Activated CD8-positive, alpha-beta memory T cell treated with anti-CD3 and anti-CD28 coated beads, Interleukin-2, amount 50 U/mL, for 4 hours (primary cell): ENCODE measurements at places on chromosomes 2 and 18.

DNA sequence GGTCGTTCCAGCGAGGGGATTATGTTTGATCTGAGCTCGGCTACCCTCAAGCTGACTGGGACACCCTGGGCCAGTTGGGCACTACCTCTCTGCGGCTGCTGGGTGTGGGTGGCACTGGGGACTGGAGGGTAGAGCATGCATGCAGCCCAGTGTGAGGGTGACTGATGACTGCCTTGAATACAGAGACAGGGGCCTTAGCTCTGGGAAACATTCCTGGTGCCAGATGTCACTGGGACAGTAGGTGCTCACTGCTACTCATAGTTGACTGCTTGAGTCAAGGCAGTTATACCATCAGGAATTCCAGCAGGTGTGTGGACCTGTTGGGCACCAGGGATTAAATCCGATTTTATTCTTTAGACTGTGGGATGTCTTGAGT is 33.6 kb upstream of the ATP6V1B1 start:
- DNase-seq, result no peak

- DNase-seq, result no peak
These were observed 8.9 kb upstream of the MYCN start for GRCh38 chr2:15931319-15931890.

DNA sequence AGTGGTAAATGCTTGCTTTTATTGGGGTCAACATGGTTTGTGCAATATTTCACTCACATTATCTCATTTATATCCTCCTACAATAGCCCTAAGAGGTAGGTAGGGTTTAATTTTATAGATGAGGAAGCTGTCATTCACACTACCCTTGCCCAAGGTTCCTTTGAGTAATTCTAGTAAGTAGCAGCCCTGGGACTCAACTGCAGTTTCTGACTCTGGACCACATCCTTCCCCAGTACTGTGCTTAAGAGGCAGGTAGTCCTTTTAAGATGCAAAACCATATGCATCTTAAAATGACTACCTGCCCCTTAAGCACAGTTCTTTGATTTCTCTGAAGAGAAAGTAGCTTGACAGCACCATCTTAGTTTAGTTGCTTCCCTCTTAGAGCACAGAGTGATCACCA is 15.7 kb upstream of the NT5C1B start:
- DNase-seq, result no peak

DNA sequence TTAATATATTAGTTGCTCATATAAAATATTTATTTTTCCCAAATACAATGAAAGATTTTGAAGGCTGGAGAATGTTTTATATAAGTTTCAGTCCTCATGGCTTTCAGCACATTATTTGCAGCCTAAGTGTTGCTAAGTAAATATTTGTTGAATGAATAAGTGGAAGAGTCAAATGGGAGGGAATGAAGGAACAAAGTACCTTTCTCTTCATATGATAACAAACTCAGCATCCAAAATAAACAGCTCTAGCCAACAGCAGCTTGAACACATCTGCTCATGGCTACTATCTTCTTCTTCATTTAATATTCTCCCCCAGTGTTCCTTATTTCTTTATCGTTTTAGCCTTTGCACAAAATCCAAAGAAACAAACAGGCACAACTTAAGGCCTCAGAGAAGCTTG is 385.2 kb upstream of the PIK3C3 start:
- no peak for DNase-seq

GRCh38 chr2:74249406-74250122 is 51.1 kb downstream of the MTHFD2 start:
- no peak for DNase-seq

DNA sequence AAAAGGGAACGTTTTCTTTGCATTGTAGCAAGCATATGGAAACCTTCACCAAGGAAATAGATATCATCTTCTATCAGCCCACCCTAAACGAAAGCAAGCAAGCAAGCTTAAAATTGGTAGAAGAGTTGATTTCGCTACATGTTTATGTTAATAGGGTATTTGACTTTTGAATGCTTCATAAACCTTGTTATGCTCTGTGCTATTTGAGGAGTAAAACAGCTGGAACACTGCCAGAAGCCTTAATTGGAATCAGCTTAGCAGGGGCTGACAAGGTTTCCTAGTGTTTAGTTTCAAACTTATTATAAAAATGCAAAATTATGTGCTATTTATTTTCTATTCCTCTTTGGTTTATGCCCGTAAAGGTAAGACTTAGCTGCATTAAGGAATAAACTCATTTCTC is 70.6 kb upstream of the LINC00305 start:
- no peak for DNase-seq

DNA sequence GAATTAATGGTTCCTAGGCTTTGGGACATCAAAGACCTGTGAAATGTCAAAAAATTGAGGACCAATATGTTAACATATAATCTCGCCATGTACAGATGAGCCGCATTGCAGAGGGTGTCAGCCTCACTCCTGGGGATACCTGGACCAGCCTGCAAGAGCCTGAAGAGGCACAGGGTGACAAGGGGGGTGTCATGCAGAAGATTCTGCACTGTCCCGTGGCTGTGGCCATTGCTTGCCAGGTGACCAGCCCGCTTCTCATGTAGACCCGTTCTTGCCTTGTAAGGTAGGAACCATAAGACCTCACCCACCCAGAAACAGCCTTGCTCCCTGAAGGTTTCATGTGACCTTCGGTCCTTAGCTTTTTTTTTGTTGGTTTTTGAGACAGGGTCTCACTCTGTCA is 37.5 kb downstream of the TMEM37 start:
- no peak for DNase-seq

DNA sequence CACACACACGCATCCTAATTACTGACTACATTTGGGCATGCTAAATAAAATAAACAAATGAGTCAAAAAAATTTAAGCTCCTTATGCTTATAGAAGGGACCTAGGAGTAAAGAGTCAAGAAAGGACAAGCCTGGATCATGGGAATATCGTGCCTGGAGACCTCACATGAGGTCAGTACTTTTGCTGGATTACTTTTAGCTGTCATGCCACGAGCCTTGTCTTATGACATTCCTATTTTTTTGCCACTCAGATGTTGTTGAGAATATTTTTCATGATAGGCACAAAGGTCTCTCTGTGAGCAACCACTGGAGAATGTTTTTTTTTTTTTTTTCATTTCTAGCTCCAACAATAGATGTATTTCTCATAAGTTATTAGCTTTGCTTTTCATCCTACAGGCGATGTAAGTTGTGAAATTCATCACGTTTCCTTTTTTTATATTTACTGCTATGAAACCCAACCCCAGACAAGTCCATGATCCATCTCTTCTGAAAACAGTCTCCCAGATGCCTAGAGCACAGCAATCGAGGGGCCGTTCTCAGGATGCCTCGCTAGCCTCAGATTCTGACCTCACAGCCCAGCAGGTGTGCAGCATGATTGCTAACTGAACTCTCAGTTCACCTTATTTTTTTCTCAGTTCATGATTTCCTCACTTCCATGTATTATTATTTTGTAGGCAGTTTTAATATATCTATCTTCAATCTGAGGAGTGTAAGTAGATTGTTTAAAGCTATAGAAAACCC is 464.5 kb downstream of the IRS1 start:
- no peak for DNase-seq

GRCh38 chr2:172427990-172428831 is 825 bp downstream of the ITGA6 start:
- peak; percentile 71 for DNase-seq
